ENCODE measurements at places on chromosomes 6 and 20.

DNA sequence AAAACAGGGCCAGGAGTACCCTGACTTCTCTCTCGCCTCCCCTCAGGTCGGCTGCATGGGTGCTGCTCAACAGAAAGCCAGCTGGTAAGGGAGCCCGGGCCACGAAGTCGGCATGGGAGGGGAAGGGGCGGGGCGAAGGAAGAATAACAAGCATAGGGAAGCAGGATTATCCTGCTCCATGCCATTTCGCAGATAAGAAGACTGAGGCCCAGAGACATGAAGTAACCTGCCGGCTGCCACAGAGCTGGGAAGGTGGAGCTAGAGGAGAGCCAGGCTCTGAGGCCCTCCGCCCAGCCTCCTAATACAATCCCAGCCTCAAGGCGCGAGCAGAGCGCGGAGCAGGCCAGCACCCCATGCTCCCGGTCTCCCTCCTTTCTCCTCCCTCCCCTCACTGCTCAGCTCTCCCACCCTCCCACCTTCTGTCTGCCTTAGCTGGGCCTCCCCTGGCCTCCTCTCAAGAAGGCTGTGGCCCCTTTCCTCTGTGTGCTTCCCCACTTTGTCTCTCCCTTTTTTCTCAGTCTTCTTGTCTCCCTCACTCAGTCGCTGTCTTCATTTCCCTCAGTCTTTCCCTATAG is 13.2 kb upstream of the HMGA1 start:
- DNase-seq: no peak

DNA sequence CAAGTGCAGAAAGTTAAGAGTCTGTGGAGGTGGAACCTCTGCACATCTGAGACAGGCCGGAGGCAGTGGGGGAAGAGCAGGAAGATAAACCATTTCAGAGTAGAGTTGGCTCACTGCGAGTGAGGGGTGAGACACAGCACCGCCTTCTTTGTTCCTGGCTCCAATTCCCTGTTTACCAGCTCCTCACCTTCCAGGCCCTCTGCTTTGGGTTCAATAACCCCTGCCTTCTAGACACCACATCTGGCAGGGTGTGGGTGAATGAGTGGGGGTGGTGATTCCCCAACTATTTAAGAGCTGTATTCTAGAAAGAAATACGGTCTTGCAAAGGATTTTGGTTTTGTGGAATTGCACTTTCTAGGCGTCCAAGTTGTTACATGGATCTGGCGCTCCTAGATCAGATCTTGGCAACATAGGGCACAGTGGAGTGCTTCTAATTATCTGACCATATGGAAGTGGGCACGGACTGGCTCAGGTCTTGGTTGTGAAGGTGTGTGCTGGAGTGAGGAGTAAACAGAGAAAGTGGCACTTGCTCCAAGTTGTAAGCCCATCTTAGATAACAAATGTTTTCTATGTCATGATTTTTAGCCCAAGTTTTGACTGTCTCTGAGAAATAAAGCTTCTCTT is 141.6 kb upstream of the NRN1 start:
- no peak for DNase-seq

DNA sequence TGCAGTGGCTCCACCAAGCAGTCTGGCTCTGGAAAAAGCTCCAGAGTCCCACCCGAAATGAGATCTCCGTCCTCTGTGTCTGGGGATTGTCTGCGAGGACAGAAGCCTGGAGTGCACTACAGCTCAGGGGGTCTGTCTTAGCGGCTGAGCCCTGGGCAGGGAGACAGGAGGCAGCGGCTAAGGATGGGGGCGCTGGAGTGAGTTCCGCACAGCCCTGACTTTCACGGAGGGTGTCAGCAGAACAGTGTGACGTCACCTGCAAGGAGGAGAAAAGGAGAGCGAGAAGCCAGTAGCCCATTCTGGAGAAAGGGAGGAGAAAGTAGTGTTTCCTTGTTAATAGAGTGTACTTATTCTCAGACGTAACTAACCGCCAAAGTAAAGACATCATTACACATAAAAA is 97.6 kb downstream of the FAM50B start:
- no peak for DNase-seq

GRCh38 chr6:11631008-11631407 is 93.5 kb downstream of the TMEM170B start:
- DNase-seq: no peak

GRCh38 chr6:41717392-41717736 is 18.0 kb downstream of the TFEB start:
- no peak for DNase-seq

GRCh38 chr6:5998236-5998635 is 8.5 kb downstream of the NRN1 start:
- DNase-seq: no peak

GRCh38 chr20:12557224-12557623 is 451.5 kb upstream of the SPTLC3 start:
- no peak for DNase-seq

- DNase-seq: no peak
Observed at GRCh38 chr6:45880676-45881075, 135.0 kb downstream of the CLIC5 start.

- no peak for DNase-seq
Observed at GRCh38 chr6:13397359-13398068, 69.2 kb upstream of the TBC1D7 start.

DNA sequence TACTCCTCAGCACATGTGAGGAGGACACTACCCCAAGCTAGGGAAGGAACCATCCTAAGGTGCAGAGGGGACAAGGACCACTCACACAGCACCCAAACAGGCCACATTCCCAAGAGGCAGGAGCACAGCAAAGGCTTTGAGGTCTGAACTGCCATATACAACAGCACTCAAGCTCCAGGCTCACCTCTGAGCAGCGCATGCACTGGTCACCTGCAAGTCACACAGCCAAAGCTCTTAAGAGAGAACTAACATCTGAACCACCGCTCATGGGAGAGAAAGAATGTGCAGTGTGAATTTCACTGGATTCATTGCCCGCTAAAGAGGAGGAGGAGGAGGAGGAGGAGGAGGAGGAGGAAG is 31.0 kb downstream of the NPEPL1 start:
- DNase-seq: no peak

DNA sequence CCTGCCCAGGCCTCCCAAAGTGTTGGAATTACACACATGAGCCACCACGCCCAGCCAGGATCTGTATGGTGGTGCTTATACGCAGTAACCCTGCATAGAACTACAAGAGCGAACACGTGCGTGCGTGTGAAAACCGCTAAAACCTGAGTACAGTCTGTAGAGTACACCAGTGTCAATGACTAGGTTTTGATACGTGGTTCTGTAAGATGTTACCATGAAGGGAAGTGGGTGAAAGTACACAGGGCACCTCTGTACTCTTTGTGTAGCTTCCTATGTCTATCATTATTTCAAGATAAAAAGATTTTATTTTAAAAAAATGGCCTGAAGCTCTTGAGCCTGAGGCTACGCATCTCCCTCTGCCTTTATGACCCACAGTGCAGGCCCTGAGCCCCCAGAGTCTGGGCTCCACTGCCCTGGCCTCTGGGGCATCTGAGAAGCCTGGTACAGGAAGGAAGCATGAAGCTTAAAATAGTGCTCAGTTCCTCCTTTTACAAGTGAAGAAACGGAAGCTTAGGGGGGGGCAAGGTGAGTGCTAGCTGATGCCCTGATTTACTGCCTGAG is 21.6 kb downstream of the LY86 start:
- DNase-seq: no peak

GRCh38 chr20:4681991-4682401 is 39.7 kb upstream of the PRND start:
- peak; percentile 57 for DNase-seq

DNA sequence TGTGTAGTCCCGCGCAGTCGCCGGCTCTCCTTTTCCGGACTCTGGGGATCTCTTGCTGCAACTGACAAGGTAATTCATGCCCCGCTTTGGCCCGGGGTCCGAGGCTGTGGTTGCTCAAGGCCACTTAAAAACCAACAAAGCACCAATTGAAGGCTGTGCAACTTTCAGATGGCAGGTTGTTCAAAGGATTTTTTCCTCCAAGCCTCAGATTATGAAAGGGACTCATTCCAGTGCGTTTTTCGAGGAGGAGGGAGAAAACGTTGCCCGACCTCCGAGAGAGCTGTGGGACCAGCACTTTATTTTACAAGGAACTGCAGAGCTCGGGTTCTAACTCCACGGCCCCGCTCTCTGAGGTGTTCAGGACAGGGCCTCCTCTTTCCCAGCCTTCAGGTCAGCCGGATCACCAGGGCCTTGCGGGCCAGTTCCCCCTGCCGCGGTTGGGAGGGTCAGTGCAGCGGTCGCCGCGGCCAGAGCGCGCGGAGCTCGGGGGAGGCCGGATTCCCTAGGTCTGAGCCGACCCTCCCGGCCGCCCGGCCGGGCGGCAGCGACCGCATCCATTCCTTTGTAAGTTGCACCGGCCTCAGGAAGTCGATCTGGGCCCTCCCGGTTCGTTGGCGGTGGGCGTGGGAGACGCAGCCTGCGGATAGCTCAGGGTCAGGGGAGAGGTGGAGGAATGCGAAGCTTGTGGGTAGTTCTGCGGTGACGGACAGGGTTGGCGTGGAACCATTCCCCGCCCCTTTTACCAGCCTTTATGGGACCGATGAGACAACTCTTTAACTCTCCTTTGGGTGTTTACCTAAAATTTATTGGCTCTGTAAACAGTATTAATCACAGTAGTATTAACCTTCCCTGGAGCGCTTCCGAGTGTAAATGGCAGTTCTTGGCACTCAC is 1.6 kb downstream of the UTRN start:
- peak; percentile 70 for DNase-seq

DNA sequence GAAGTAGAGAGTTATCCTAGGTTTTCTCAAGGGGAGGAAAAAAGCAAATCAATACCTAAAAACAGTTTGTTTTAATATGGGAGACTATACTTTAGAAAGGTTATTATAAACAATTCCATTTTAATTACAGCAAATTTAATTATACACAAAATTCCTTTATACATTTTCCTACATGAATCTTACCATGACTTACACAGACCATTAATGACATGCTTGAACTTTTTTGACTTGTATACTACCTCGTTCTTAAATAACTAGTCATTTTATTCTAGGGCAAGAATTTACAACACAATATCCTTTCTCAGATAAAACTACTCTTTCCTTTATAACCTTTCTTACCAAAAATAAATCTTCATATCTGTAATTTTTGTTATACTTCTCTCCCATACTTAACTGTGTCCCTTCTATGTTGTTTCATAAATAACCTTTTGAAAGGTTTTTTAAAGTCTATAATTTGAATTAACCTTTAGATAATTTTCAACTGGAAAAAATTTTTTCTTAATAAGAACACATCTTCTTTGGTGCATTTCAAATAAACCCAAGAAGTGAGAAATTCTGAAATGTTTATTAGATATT is 729.4 kb downstream of the TENT5A start:
- no peak for DNase-seq

GRCh38 chr20:25117990-25118389 is 36.0 kb upstream of the VSX1 start:
- DNase-seq: no peak

DNA sequence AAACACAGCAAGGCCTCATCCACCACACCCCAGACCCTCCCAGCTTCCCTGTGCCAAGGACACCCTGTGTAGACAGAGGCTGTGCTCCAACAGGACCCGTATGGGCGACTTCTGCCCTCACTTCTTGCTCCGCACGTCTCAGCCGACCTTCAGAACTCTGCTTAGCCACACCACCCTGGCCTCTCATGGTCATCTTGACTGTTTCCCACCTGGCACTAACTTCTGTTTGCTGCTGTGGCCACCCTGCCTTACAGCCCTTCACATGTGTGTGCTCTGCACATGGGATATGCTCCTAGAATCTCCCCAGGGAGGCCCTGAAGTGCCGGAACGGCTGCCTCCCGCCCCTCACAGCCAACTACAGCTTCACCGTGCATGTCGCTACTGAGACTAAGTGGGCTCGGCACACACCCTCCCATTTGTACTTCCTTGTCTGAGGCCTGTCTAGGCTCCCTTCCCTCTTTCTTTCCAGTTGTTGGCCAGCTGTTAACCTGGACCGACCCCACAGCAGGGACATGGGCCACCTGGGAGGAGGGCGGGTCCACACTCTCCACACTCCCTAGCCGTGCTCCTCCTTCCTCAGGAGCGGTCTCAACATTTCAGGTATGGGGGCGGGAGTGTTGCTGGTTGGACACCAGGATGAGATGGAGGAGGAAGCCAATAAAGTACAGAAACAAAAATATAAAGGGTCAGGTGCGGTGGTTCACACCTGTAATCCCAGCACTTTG is 69.6 kb downstream of the PYGB start:
- no peak for DNase-seq

GRCh38 chr20:17403461-17403860 is 127.7 kb downstream of the BFSP1 start:
- no peak for DNase-seq

DNA sequence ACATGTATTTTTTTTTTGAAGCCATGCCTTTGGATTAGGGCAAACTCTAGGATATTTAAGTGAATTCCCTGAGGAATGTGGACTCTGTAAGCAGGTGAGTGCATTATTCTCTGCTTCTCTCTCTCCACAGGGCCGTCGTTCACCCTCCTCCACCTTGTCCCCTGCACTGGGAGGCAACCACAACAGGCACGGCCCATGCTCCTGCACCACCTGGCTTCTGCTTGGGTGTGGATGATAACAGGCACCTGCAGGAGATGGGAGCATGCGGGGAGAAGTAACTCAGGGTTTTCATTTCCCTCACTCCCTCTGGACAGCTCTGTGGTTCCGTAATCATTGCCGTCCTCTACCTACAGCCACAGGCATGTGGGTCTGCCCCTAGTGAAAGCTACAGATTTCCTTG is 43.4 kb downstream of the HLA-C start:
- no peak for DNase-seq

DNA sequence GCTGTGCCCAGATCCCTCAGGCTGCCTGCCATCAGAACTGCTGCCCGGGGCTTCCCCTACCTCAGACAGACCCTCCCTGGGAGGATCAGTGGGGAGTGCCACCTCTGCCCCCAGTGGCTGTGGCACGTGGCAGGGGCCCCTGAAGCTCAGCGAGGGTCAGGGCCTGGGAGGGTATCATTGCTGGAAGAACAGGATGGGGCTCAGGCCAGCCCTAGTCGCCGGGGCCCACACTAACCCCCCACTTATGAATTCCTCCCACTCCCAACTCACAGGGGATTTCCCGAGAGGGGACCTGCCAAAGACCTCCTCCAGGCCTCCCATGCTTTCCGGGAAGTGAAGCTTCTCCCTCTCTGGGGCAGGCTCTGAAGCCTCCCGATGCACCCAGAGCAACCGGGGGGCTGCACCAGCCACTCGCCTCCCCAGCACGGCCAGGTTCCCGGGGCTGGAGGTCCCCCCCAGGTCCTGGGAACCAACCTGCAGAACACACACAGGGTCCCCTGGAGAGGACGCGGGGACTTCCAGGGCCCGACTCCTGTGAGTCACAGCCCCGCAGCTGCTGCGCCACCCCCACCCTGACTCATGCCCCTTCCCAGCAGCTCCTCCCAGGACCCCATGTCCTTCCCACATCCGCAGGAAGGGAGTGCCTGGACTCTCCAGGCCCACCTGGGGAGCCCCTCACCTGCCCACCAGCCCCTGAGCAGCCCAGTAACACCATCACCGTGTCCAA is 2.5 kb downstream of the TNFRSF6B start:
- peak; percentile 93 for DNase-seq

DNA sequence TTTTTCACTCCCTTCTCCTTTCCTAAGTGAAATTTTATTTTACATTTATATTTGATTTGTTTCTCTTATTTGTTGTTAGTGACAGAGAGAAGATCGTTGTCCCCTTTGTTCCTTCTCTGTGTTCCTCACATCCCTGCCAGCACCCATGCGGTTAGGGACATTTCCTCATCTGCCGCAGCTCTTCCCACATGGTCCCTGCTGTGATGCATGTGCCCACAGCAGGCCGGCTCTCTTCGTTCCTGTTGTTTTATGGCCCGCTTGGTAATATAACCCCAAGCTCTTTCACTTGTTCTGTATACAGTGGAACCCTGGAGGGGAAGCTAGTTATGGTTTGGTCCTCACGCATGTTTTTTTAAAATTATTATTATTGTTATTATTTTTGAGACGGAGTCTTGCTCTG is 23.6 kb downstream of the DTD1 start:
- DNase-seq: peak; percentile 17
